ENCODE measurements at places on chromosomes 11 and 22.

DNA sequence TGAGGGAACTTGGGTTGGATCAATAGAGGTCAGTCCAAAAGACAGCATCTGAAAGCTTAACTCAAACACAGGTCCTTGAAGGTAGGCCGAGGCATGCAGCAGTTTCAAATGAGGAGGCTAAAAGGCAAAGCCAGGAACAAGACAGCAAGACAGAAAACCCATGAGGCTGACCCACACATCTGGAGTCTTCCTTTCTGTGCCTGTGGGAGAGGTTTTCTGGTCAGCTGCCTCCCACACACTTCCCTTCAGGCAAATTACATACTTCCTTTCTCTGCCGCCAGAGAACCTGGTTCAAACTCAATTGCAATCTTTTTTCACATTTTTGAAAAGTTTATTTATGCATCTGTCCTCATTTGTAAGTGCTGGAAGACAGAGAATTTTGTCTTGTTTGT is 29.8 kb upstream of the CRTAM start:
- no peak for DNase-seq

- DNase-seq: no peak
Observed at GRCh38 chr22:40179526-40179925, 1.8 kb downstream of the TNRC6B start.

DNA sequence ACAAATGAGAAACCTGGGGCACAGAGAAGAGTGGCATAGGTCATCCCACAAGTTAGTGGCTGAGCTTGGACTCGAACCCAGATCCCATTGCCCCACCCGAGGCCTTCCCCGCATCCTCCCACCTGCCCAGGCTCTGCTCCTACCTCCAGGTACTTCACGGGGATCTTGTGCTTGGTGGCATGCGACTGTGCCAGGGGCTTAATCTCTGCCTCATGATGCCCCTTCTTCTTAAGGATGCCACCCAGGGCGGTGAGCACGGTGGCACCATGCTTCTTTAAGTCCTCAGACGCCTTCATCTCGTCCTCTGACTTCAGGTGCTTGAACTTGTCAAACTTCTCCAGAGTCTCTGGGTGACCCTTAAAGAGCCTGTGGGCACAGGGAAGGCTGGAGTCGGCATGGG is 6.4 kb downstream of the MB start:
- DNase-seq: no peak

DNA sequence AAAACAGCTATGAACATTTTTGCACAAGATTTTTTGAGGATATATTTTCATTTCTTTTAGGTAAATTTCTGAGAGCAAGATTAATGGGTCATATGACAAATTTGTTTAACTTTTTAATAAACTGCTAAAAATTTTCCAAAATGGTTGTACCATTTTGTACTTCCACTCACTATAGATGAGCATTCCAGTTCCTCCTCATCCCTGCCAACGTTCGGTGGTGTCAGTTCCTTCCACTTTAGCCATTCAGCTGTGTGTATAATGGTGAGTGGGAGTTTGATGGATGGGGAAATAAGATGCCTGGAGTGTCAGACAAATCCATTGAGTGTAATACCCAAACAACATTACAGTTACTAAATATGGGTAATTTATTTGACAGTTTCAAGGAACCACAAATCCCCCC is 49.7 kb downstream of the MIAT start:
- no peak for DNase-seq

- no peak for DNase-seq
Observed at GRCh38 chr22:20859615-20860014, 808 bp downstream of the SNAP29 start.

DNA sequence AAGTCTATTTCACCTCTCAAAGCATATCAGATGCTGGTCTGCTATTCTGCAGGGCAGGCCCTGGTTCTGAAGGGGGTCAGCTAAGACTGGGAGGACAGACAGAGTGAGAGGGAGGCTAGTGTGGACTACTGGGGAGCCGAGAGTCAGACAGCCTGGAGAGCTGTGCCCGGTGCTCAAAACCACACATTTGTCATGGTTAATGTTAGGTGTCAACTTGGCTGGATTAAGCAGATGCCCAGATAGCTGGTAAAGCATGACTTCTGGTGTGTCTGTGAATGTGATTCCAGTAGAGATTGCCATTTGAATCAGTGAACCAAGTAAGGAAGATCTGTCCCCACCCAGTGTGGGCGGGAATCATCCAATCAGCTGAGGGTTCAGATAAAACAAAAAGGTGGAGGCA is 102.6 kb downstream of the SNX19 start:
- DNase-seq: no peak

DNA sequence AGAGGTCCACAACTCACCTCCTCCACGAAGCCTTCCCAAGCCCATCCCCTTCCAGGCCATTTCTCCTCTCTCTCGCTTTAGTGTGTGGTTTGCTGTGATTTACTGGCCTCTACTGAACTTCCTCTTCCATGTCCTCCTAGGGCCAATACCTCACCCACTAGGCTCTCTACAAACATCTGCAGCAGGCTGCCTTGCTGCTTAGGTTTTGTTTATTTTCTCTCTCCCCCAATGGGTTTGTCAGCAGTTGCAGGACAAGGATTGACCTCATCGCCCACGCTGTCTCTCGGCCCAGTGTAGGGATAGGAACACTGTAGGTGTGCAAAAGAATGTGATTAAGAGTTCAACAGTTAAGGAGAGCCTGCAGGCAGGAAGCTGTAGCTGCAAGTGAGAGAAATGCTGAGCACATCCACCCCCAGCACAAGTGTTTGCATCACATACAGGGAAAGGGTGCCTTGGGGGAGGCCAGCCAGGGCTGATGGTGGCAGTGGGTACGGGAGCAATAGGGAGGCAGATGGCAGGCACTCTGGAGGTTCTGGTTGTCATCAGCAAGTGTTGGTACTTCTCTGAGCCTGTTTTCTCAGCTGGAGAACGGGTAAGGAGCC is 1.4 kb downstream of the PC start:
- peak; percentile 77 for DNase-seq

DNA sequence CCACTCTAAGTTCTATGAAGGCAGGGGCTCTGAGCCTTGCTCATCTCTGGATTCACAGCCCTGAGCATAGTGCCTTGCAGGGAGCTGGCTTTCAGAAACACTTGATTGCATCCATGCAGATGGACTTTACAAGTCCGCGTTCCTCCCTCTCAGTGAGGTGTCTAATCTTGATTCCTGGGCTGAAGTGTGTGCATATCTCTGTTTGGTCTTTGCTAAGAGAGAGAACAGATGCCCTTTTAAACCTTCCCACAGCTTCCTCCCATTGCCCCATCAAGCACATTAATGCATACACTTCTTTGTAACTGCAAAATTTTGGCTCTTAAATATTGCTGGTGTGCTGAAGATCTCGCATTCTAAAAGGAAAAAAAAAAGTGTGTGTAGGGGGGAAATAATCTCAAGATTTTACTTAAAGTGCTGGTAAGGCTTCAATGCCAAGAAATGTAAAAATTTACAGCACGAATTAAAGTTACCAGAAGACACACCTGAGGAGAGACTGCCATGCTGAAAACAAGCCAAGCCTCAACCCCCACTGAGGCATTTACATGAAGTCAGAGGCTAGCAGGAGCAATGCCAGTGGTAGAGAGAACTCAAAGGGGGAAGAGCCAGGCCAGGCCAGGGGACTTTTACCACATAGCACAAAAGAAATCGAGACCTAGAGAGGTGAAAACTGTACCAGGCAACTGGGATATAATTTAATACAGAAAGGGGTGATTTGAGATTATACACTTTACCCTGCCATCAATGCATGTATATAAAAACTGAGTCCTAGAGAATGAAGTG is 492.1 kb downstream of the SOX6 start:
- no peak for DNase-seq

GRCh38 chr11:124970925-124971324 is 16.9 kb downstream of the CCDC15 start:
- peak; percentile 66 for DNase-seq

DNA sequence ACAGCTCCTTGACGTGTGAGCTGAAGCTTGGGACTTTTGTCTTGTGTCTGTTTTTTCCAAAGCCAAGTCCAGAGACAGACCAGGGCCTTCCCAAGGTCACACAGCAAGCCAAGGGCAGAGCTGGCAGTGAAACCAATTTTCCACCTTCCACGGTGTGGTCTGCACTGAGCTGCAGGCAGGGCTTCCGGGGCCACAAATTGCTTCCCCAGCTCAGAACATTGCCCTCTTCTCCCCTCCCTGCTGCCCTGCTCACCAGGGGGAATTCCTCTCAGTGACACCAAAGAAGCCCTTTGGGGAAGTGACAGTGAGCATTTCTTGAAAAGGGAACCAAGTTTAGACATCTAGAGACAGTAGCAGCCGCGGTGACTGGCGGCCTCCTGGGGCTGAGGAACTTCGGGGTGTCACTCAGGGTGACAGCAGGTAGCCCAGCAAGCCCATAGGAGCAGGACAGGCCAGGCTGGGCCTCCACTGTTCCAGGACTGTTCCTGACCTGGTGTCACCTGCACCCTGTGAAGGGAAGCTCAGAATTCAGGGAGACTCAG is 9.2 kb downstream of the FXYD2 start:
- DNase-seq: no peak
